ENCODE measurements at places on chromosomes 6 and 20.

- DNase-seq, result no peak
Measured at GRCh38 chr6:83311231-83311630, 118.1 kb downstream of the RWDD2A start.

DNA sequence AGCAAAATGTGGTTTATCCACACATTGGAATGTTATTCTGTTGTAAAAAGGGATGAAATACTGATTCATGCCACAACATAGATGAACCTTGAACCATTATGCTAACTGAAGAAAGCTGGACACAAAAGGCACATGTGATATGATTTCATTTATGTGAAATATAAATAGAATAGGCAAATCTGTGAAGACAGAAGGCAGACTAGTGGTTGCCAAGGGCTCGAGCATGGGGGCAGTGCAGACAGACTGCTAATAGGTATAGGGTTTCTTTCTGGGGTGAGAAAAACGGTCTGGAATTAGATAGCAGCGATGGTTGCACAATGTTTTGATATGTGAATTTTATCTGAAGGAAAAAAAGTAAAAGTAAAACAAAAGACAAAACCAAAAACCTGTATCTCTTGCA, 54.6 kb upstream of the FNDC1 start:
- no peak for DNase-seq

- DNase-seq, result no peak
Measured at GRCh38 chr6:47944846-47945245, 163.0 kb downstream of the OPN5 start.

DNA sequence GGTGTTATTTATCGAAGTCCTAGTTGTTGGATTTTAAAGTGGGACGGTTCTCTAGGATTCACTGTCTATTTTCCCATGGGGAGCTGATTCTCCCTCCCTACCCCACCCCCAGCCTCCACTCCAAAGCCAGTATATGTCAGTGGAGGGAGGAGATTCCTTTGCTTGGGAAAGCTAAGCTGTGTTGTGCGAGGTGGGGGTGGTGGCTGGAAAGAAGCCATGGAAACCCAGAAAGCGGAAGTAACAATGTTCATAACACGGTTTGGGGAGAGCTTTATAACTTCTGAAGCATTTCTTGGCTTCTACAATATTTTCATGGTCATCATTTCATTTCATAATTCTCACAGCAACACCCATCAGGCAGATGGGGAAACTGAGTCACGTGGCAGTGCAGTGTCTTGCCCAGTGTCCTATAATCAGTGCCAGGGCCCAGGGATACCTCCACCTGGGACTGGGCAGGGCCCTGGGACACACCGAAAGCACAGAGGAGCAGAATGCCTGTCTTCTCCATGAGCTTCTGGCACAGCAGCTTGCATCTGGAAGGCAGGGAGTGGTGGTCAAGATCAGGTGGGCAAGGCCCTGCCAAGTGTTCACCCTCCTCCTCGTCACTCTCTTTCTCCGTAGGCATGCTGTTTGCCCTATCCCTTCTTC, 4.5 kb downstream of the SUN5 start:
- DNase-seq, result no peak

DNA sequence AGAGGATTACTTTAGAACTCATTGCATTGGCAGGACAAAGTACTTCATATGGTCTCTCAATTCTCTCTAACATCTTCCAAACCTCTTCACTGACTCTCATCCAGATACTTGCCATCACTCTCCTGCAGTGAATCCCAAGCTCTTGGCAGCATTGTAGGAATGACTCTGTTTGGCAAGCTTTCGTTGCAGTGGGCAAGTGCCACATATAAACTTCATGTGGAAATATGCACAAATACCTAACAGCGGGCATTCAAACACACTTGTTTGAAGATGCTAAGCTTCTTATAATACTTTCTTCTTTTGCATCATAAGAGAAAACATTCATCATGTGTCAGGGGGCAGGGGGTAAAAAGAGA, 86.2 kb upstream of the F13A1 start:
- no peak for DNase-seq

DNA sequence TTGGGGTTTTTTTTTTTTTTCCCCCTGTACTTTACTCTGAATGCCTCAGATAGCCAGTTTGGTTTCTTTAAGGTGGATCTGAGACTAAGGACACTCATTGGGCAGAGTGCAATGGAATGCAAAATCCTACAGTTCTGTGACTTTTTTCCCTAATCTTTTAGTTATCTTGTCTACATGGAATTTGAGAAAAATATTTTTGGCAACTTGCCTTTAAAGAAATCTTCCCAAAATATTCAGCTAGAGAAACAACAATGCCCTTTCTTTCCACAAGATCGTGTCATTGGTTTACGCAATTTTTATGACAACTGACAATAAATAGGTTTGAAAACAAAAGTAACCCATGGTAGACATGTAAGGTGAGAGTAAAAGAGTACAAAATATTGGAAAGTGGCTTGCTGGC, 171.7 kb upstream of the LAMP5 start:
- no peak for DNase-seq

DNA sequence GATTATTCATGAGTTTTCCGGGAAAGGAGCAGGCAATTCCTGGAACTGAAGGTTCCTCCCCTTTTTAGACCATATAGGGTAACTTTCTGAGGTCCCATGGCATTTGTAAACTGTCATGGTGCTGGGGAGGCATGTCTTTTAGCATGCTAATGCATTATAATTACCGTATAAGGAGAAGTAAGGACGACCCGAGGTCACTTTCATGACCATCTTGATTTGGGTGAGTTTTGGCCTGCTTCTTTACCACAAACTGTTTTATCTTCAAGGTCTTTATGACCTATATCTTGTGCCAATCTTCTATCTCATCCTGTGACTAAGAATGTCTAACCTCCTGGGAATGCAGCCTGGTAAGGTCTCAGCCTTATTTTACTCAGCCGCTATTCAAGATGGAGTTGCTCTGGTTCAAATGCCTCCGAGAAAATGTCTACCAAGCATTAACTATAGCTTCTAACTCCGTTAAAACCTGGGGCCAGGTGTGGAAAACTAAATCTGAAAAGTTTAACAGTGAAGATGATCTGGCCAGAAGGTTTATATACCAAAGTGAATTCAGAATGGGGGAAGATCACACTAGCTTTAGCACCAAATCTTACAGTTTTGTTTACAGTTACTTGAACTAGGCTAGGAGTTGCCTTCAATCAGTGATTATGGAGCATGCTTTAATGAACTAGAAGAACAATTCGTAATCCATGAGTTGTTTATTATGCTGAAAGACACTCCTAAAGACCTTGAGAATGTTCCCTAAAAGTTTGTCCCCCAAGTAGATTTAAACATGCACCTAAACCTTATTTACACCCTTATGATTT, 80.0 kb upstream of the TOP1 start:
- no peak for DNase-seq

- no peak for DNase-seq
Measured at GRCh38 chr6:16929809-16930208, 168.5 kb upstream of the ATXN1 start.

DNA sequence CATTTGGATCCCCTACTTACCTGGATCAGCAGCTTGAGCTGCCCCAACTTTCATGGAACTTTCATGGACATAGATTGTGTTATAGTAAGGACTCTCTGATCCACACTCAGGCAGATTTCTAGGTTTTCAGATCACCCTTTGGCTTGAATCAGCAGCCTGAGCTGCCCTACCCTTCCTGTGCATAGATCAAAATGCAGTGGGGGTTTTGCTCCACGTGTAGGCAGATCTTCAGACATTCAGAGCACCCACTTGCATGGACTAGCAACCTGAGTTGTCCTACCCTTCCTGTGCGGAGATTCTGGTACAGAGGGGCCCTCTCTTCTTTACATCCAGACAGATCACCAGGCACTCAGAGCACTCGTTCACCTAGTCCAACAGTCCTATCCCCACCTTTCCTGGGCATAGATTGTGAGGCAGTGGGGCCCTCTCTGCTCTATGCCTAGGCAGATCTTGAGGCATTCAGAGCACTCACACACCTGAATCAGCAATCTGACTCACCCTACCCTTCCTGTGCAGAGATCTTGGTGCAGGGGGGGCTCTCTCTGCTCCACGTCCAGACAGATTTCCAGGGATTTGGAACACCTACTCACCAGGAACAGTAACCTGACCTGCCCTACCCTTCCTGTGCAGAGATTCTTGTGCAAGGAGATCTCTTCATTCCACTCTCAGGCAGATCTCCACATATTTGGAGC, 705.2 kb upstream of the NRSN1 start:
- no peak for DNase-seq

GRCh38 chr20:41655962-41656618, 37.9 kb upstream of the CHD6 start:
- no peak for DNase-seq

DNA sequence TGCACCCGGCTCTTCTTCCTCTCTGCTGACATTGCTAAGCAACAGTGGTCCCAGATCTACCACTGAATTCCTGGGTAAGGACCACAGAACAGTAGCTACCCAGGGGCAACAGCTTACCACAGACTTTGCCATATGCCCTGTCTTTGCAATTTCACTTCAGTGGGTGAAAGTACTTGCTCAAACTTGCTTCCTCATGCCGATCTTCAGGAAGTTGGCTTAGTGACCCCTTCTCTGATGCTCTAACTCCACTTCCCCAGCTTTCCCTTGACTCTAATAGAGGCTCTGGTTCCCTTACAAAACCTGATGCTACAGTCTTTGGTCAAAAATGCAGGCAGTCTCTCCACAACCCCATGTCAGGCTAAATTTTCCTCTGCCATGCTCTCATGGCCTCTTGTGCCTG, 3.3 kb upstream of the TAAR5 start:
- no peak for DNase-seq

DNA sequence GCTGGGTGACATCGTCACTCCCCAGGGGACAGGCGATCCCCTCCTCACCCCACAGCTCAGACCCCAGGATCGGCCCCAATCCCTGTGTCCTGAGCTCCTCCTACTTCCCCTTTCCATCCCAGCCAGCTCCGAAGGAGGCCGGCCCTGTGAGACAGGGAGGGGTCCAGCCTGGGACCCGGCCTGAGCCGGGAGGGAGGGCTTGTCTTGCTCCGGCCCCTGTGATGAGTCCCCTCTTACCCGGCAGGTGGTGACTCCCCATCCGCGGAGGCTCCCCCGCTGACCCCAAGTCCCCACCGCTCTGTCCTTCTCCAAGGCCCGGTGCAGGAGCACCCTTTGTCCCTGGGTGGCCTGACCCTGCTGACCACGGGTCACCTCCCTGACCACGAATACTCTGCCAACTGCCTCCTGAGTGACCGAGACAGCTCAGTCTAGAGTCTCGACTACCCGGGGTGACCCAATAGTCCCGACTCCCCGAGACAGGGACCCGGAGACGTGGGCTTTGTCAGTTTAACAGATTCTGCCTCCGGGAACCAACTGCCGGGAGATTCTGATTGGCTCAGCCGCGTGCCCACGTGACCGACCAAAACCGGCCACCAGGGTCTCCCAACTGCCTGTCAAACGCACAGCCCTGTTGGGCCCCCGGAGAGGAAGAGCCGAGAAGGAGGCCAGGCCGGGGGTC, 187.4 kb upstream of the PROKR2 start:
- DNase-seq, result no peak

DNA sequence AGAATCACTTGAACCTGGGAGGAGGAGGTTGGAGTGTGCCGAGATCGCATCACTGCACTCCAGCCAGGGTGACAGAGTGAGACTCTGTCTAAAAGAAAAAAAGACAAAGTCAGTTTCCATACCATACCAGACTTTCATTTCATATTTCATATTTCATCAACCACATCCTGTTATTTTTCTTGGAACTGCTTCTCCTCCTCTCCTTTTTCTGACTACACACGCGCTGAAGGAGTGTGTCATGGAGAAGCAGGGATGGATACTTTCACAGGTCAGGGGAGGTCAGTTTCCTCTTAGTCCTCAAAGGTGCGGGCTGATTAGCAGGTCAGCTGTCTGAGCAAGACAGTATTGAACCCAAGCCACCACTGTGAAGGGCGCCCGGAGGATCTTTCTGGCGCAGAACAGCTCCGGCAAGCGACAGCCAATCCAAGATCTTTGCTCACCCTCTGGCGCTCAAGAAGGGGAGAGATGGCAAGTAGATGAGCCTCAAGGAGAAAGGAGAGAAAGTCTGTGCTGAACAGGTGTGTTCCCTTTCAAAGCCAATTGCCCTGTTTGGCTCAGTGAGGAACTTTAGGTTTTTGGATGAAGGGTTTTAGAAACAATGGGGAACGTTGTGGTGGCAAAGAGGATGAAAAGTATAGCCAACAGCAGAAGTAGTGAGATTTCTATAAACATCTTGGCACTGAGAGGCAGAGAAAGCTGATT, 18.9 kb upstream of the SYNJ2 start:
- no peak for DNase-seq

- peak; percentile 79 for DNase-seq
Measured at GRCh38 chr20:33679758-33680485, 5.7 kb upstream of the NECAB3 start.

DNA sequence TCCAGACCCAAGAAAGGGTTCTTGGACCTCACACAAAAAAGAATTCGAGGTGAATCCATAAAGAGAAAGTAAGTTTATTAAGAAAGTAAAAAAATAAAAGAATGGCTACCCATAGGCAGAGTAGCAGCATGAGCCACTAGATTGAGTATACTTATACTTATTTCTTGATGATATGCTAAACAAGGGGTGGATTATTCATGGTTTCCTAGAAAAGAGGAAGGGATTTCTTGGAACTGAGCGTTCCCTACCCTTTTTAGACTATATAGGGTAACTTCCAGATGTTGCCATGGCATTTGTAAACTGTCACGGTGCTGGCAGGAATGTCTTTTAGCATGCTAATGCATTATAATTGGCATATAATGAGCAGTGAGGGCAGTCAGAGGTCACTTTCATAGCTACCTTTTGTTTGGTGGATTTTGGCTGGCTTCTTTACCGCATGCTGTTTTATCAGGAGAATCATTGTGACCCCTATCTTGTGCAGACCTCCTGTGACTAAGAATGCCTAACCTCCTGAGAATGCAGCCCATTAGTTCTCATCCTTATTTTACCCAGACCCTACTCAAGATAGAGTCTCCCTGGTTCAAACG, 44.3 kb downstream of the TENT5A start:
- DNase-seq, result no peak

- peak; percentile 59 for DNase-seq
Measured at GRCh38 chr6:149483334-149483725, 1.5 kb downstream of the ZC3H12D start.

DNA sequence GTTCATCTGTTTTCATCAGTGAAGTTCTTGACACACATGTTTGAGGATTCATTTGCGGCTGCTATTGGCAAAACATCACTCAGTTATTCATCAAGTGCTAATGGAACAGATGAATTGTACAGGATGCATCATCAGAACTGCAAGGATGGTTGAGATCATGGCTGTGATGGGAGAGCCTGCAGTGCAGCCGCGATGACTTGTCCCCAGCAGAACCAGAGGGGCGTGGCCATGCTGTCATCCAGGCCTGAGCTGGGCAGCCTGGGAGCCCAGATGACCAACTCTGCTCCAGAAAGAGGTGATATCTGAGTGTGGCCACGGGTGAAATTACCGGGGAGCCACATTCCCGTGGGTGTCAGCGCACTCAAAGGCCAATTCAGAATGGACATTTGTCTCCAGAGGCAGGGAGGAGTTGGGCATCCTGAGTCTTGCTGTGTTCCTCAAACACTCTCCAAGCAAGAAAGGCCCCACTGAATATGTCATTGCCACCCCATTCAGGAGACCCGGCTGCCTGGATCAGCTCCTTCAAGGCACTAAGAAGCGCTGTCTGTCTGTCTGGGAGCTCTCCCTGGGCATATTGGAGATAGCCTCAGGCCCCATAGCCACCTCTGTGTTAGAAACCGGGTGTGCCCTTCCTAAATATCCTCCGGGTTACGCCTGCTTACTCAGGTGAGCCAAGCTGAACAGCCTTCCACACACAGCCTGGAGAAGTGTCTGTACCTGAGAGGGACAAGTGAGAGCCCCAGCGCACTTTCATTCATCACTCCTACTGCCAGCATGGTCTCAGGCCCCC, 66.7 kb downstream of the SYNDIG1 start:
- no peak for DNase-seq

GRCh38 chr6:162525181-162525580, 202.4 kb downstream of the PRKN start:
- DNase-seq, result no peak

Measured in activated effector memory CD4-positive, alpha-beta T cell treated with anti-CD3 and anti-CD28 coated beads, Interleukin-2, amount 50 U/mL, for 16 hours (primary cell).